ENCODE measurements at places on chromosomes 1 and 21. TPM values are rescaled to one million over a fixed set of nuclear protein-coding genes. Genes with fewer than 3 reads are reported as not detected.

DNA sequence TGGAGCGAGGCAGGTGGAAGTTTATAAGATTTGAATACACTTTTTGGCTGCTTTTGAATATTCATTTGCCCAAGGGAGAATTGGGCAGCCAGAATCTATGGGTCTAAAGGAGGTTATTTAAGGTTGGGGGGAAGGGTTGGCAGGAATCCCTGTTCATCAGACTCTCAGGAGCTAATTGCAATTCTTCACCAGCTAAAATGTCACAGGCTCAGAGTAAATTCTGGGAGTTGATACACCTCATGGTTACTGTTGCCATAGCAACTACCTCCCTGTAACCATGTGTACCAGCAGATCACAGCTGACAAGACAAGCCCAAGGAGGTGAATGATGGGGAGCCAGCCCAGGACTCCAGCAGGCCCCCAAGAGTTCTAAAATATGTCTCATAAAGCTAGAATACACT lies 75.5 kb downstream of the CAMK2N1 start:
- DNase-seq: no peak
- H3K27ac ChIP-seq: no peak overlapping the region
- H3K27me3 ChIP-seq: no peaks in the 10 kb centered on the region

- H3K36me3 ChIP-seq: no peaks in the 10 kb centered on the region
- peaks cover 15% of the 10 kb centered on the region for H3K4me1 ChIP-seq
- H3K4me3 ChIP-seq: peak overlapping the region; percentile 45
- peak overlapping the region; percentile 81 for H3K27ac ChIP-seq
- peak; percentile 93 for DNase-seq
- no peaks in the 10 kb centered on the region for H3K27me3 ChIP-seq
Observed at GRCh38 chr1:227946624-227947385, 927 bp downstream of the WNT9A start.

DNA sequence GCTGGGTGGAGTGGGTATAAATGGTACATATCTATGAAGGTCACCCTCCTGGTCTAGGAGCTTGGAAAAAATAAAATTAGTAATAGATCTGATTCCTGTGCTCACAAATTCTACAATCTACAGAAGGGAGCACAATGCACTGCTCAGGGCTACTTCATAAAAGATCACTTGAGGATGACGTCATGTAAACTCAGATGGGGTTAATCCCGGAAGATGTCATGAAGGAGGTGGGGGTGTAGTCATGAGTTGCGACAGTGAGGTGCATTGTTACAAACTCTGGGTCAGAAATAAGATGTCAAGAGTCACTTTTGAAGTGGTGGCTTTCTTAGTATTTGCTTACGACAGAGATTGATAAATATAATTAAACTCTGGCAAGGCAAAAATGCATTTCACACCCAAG lies 68.2 kb downstream of the LHX9 start:
- H3K27me3 ChIP-seq: no peaks in the 10 kb centered on the region
- H3K4me3 ChIP-seq: no peak overlapping the region
- H3K27ac ChIP-seq: no peak overlapping the region
- no peaks in the 10 kb centered on the region for H3K36me3 ChIP-seq
- no peaks in the 10 kb centered on the region for H3K4me1 ChIP-seq

The LAD1 gene
- 55.9 TPM for total RNA-seq

DNA sequence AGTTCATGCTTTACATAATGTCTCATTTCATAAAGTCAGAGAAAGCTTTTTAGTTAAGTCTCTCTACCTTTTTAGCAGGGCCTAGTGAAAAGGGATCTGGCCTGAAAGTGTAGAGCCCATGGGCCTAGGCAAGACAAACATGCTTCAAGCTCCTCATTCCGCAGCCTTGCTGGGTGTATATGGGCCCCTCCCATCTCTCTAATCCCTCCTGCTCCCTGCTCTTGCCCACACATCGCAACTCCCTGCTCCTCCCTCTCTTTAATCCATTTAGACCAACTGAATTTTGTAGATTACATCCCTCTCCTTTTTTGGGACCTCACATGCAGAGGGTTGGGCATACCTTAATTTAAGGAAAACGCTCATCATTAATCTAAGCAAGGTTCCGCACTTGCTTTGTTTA lies 42.3 kb upstream of the CCDC190 start:
- H3K4me3 ChIP-seq: no peak overlapping the region
- H3K4me1 ChIP-seq: no peaks in the 10 kb centered on the region
- H3K36me3 ChIP-seq: no peaks in the 10 kb centered on the region
- H3K27ac ChIP-seq: no peak overlapping the region

- peaks cover 15% of the 10 kb centered on the region for H3K4me1 ChIP-seq
- H3K27me3 ChIP-seq: no peaks in the 10 kb centered on the region
- no peak overlapping the region for H3K27ac ChIP-seq
Observed at GRCh38 chr1:221439008-221439746, 302.7 kb downstream of the DUSP10 start.

- H3K36me3 ChIP-seq: no peaks in the 10 kb centered on the region
- H3K4me1 ChIP-seq: peaks cover 6% of the 10 kb centered on the region
- no peaks in the 10 kb centered on the region for H3K27me3 ChIP-seq
Observed at GRCh38 chr1:145918992-145919939, 749 bp upstream of the PEX11B start.

GRCh38 chr1:74395571-74395970 lies 116.8 kb downstream of the LRRC53 start:
- no peak for DNase-seq
- H3K4me1 ChIP-seq: no peaks in the 10 kb centered on the region
- H3K36me3 ChIP-seq: no peaks in the 10 kb centered on the region
- no peak overlapping the region for H3K4me3 ChIP-seq
- no peak overlapping the region for H3K27ac ChIP-seq
- H3K27me3 ChIP-seq: no peaks in the 10 kb centered on the region

DNA sequence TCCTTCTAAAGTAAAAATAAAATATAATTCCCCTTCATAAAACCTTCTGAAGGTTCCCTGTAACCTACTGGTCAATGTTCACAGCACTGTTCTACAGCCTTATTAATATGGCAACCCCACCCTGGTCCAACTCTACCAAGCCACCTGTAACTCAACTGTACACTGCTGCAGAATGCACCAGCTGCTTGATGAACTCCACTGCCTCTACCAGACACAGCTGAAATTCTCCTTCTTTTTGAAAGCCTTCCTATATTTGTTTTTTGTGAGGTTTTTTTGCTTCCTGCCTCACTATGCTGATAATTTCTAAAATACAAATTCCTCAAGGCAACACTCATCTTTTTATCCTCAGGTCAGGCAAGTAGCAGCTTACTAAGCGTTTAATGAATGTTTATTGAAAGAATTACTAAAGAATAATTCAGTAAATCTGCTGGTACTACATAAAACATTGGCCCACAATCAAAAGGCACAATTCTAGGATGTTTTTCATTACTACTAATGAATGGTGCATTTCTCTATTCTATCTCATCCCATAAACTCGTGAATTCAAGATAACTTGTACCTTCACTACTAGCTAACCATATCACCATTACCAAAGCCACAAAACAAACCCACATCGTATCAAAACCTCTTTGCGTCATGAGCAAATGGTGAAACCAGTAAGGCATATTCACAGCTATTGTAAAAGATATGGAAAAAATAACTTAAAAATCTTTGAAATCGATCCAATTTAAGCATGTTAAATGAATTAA lies 2.4 kb downstream of the SSX2IP start:
- peaks cover 8% of the 10 kb centered on the region for H3K4me1 ChIP-seq
- H3K27me3 ChIP-seq: no peaks in the 10 kb centered on the region
- no peak overlapping the region for H3K27ac ChIP-seq

The PTAFR gene
- total RNA-seq: 0.82 TPM

The CLCA2 gene
- not detected for total RNA-seq
